ENCODE measurements at places on chromosomes 11 and 22.

- no peak for DNase-seq
These were observed 28.6 kb upstream of the ATXN10 start for GRCh38 chr22:45642986-45643385.

GRCh38 chr11:72673284-72673942, 809 bp downstream of the PDE2A start:
- no peak for DNase-seq

DNA sequence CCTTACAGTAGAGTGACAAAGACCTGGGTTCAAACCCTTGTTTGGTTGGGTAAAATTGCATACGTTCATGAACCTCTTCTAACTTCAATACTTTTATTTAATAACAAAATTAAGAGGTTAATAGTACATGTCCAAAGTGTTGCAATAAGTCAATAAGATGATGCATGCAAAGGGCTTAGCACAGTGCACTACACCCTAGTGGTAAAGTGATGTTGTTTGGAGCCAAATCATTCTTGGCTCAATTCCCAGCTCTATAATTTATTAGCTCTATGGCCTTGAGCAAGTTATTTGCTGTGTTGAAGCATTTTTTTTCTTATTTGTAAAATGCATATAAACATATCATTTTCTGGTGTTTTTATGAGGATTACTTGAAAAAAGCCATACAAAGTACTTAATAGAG, 945.3 kb downstream of the LRRC4C start:
- no peak for DNase-seq

DNA sequence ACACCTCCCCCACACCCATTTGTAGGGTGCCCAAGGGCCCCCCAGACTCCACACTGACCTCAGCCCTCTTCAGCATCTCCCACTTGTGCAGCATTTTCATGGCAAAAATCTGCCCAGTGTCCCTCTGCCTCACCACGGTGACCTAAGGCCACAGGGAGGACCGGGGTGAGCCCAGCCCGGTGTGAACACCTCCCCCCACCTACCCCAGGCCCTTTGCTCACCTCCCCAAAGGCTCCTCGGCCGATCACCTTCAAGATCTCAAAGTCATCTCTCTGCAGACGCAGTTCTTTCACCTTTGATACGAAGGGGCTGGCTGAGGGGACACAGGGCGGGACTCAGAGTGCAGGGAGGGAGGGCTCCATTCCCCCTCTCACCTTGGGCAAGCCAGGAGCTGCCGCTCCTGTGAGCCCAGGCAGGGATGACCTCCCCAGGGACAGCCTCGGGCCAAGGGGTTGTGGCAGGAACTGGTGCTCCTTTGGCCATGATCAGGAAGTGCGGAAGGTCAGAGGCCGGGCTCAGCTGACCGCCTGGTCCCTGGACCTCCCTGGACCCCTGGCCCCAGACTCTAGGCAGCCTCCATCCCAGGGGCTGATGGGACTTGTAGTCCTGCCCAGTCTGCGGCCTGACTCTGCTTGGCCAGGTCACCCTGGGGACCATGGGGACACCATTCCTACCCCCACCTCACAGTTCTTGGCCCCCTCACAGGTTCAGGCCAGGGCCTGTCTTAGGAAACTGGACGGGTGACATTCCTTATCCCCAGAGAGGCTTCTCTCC, 2.7 kb downstream of the CDC42BPG start:
- no peak for DNase-seq

DNA sequence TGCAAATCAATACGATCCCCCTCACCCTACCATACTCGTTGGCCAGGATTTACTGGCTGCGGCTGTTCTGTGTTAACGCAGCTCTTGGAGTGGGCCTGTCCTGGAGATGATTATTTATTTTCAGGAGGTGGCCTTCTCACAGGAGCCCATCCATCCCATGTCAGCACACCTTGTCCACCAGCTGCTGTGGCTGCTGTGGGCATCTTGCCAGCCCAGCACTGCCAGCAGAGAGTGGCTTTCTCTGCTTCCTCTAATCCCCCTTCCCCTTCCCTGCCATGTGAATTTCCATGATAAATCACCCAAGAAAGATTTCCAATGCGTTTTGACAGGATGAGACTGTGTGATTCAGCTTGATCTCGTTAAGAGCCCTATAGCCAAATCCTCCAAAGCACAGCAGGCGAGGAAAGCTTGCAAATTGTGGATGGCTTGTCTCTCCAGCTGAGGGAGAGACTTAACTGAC, 309.1 kb upstream of the C11orf87 start:
- no peak for DNase-seq

DNA sequence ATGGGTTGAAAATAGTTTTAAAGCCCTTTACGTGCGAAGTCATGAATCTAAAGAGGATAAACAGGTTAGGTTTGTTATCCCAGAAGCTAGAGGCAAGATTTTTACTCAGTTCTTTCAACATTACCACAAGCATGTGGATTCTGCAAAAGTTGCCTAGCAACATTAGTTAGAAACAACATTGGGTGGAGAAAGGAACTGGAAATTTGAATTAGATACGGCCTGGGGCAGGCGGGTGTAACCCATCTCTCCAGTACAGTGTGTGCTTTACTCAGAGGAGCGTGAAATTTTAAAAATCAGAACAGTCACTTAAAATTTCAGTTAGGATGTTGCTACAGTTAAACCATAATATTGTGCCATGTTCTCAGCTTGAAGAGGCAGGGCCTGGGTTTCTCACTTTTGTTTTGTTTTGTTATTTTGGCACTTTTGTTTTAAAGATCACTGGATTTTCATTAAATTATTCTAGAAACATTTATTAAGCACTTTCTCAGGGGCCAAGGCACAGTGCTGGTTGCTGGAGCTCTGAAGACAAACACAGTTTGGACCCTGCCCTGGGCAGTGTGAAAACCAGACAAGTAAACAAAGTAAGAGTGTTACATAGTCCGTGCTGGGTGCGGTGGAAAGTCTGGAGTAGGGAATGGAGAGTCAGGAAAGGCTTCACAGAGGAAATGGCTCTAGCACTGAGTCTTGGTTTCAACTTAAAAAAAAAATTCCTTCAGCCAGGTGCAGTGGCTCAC, 4.4 kb upstream of the WEE1 start:
- DNase-seq = no peak

DNA sequence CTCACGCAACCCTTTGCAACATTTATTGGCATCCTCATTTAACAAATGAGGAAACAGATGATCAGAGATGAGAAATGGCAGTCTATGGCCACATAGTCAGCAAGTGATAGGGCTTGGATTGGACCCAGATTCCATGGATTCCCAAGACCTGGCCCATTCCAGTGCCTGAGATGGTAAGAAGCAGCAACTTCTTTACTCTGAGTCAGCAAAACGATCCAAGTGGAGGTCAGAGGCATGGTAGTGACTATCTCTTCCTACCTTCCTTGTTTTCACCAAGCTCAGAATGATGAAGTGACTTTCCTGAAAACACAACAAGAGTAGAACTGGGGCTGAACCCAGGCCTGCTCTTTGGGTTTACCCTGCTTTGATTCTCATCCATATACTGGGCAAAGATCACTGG, 293.1 kb downstream of the TENM4 start:
- no peak for DNase-seq

DNA sequence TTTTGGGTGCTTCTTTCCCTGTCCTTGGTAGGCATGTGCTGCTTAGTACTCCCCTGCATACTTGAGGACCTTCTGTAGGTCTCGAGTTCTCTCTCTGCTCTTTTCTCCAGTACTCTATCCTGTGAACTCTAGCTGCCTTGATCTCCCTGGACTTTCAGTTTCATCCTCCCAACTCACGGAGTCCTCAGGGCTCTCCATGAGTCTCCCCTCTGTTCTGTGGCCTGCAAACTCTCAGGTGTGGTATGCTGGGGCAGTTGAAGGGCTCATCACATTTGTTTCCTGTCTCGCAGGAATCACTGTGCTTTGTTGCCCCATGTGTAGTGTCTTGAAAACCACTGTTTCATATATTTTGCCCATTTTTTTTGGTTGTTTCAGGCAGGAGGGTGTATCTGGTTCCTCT, 3.3 kb upstream of the PACS1 start:
- no peak for DNase-seq

GRCh38 chr11:44627911-44628729, 62.7 kb downstream of the CD82 start:
- no peak for DNase-seq

- DNase-seq = no peak
These were observed 10.3 kb downstream of the PARVG start for GRCh38 chr22:44191036-44191454.

GRCh38 chr11:115180272-115180671, 323.9 kb downstream of the CADM1 start:
- DNase-seq = no peak

GRCh38 chr11:69881467-69882269, 62.5 kb upstream of the FGF3 start:
- no peak for DNase-seq

- no peak for DNase-seq
These were observed 23.7 kb upstream of the ARFGAP3 start for GRCh38 chr22:42880815-42881214.

DNA sequence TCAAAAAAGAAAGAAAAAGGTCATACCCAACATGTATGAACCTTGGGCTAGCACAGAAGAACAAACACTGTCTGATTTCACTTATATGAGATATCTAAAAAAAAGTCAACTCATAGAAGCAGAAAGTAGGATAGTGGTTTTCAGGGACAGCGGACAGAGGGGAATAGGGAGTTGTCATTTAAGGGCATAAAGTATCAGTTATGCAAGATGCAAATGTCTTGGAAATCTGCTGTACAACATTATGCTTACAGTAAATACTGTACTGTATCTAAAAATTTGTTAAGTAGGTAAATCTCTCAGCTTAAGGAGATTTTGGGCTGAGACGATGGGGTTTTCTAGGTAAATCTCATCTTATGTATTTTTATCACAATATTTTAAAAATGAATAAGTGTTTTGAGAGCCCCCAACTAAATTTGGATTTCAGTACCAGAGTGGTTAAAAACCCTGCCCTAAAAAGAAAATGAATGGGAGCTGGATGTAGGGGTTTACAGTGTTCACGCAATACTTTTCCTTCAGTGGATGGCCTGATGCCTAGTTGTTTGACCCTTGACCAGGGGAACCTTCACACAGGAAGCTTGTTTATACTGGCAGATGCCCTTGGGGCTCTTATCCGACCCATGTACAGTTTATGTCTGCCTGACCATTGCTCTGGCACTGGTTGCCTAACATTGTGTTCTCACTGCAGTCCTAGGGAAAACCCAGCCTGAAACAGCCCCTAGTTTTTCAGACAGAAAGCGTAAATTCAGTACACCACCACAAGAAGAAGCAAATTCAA, 34.8 kb downstream of the SLC22A9 start:
- no peak for DNase-seq

DNA sequence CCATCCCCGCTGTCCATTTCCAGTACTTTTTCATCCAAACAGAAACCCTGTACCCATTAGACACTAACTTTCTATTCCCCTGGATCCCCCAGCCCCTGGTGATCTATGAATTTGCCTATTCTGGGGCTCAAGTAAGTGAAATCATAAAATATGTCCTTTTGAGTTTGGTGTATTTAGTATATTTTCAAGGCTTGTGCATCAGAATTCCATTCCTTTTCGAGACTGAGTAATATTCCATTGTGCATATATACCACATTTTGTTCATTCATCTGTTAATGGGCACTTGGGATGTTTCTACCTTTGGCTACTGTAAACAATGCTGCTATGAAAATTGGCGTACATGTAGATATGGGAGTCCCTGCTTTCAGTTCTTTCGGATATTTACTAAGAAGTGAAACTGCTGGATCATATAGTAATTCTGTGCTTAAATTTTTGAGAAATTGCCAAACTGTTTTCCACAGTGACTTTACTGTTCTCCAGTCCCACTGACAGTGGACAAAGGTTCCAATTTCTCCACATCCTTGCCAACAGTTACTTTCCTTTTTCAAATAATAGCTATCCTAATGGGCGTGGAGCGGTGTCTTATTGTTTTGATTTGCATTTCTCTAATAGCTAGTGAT, 16.1 kb downstream of the APLP2 start:
- no peak for DNase-seq
